ENCODE measurements at places on chromosomes 6 and 20. TPM values are rescaled to one million over a fixed set of nuclear protein-coding genes. Genes with fewer than 3 reads are reported as not detected.
A peak's percentile ranks its signal among the peaks of the same experiment; 100 is the strongest.

LY6G6D gene
- not detected for total RNA-seq

DNA sequence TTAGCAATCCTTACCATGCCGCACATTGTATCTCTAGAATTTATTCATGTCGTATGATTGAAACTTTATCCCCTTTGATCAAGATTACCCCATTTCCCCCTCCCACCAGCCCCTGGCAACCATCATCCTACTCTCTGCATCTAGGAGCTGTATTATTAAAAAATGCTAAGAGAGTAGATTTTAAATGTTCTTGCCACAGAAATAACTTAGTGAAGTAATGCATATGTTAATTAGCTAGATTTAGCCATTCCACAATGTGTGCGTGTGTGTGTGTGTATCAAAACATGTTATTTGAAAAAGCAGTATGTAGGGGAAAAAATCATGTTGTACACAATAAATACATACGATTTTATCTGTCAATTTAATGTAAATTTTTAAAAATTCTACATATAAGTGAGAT, 11.9 kb upstream of the SPINT3 start:
- no peaks in the 10 kb centered on the region for H3K4me1 ChIP-seq
- no peak for DNase-seq
- H3K36me3 ChIP-seq = no peaks in the 10 kb centered on the region
- H3K4me3 ChIP-seq = no peak overlapping the region
- no peak overlapping the region for H3K27ac ChIP-seq

- DNase-seq = no peak
- no peak overlapping the region for H3K27ac ChIP-seq
- no peak overlapping the region for H3K4me3 ChIP-seq
Measured at GRCh38 chr6:167858842-167859664, 32.3 kb downstream of the AFDN start.

DNA sequence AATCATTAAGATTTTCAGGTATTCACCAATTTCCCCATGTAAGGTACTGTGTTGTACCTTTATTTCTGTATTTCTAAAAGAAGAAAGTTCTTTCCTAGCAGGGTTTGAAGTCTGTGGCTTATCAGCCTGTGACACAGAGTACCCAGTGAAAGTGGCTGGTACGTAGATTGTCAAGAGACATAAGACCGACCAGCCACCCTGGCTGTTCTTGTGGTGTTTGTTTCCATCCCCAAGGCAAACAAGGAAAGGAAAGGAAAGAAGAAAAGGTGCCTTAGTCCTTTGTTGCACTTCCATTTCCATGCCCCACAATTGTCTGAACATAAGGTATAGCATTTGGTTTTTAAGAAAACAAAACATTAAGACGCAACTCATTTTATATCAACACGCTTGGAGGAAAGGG, 40.6 kb upstream of the SMIM28 start:
- H3K4me1 ChIP-seq = peaks cover 3% of the 10 kb centered on the region
- H3K27me3 ChIP-seq = no peaks in the 10 kb centered on the region
- no peak overlapping the region for H3K27ac ChIP-seq
- peaks cover 15% of the 10 kb centered on the region for H3K36me3 ChIP-seq
- H3K4me3 ChIP-seq = no peak overlapping the region
- no peak for DNase-seq

GRCh38 chr6:35668744-35669450, 19.8 kb downstream of the FKBP5 start:
- H3K27ac ChIP-seq = no peak overlapping the region

- no peaks in the 10 kb centered on the region for H3K4me1 ChIP-seq
- H3K36me3 ChIP-seq = no peaks in the 10 kb centered on the region
- H3K27ac ChIP-seq = no peak overlapping the region
Measured at GRCh38 chr6:34358389-34358905, 34.0 kb downstream of the NUDT3 start.

ZC3H12D gene
- total RNA-seq = 0.42 TPM

DNA sequence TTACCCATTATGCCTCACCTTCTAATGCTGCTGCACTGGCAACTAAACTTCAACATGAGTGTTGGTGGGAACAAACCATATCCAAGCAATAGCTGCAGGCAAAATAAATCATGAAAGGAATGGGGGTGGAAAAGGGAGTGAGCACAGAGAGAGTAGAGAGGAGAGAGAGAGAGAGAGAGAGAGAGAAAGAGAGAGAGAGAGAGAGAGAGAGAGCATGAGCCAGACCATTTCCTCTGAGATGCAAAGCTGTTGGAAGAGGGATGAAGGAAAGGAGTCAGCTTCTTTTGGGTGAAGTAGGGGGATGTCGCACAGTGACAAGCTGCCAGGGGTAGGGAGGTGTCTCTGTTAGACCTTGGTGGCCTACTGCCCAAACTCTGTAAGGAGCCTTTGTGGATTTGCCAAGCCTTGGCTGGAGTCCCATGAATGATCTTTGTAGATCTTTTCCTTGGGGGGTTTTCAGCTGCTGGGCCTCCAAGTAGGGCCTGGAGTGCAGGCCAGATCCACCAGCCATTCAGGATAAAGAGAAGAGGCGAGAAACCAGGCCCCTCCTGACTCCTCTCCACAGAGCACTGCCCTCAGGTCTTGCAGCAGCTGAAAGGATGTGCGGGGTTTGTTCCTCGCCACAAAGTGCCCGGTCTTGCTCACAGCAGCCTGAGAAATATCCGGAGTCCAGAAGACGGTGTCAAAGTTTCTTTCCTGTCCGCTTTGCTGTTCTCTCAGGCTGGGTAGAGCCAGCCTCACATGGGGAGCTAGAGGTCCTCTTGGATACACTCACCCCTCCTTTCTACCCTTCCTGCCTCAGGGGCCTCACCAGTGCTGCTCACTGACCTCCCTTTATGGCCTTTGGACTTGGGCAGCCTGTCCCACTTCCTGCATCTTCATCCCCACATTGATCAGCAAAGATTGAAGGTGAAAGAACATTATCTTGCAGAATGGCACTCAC, 17.8 kb downstream of the BTBD3 start:
- H3K27ac ChIP-seq = no peak overlapping the region
- no peak for DNase-seq
- H3K4me1 ChIP-seq = peaks cover 4% of the 10 kb centered on the region
- no peaks in the 10 kb centered on the region for H3K36me3 ChIP-seq
- H3K27me3 ChIP-seq = no peaks in the 10 kb centered on the region

TEAD3 gene
- 23.5 TPM for total RNA-seq

DNA sequence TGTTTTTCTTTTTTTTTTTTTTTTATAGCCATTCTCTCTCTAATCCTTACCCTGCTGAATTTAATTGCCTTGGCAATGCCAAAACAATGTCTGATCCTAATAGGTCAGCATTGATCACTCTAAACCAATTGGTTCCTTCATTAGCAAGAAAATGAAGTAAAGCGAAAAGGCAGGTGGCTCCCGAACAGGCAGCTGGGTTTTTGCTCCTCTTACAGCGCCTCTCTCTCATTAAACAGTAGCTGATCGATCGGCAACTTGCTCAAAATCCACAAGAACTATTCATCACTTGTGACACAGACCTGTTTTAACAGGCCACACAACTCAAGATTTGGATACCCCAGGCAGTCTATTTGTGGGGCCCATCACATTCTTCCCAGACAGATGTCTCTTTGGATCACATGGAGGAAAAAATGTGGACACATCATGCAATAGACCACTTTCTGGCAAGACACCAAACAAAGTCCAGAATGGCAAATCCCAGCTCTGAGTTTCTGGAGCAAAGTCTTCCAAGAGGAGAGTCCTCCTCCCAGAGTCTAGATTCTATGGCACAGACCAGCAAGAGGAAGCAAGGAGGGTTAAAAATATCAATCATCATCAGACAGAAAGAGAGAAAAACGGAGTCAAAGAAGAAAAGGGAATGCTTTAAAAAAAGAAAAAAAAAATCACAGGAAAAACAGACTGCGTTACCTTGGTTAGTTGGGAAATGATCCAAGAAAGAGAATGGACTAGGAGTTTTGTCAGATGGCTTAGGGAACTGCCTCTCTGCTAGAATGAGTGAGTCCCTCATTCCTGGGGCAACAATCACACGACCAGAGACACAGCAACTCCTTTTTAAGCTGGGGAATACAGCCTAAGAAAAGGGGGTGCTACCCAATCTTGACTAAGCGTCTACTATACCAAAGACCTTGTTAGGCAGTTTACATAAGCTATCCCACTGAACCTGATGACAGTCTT, 247.8 kb downstream of the BTBD9 start:
- H3K27me3 ChIP-seq = no peaks in the 10 kb centered on the region
- H3K36me3 ChIP-seq = no peaks in the 10 kb centered on the region
- no peak for DNase-seq
- H3K4me1 ChIP-seq = peaks cover 2% of the 10 kb centered on the region
- no peak overlapping the region for H3K27ac ChIP-seq

GRCh38 chr20:63693733-63694583, 2.5 kb upstream of the TNFRSF6B start:
- no peak overlapping the region for H3K27ac ChIP-seq
- DNase-seq = no peak
- no peaks in the 10 kb centered on the region for H3K27me3 ChIP-seq
- H3K4me1 ChIP-seq = no peaks in the 10 kb centered on the region
- H3K4me3 ChIP-seq = no peak overlapping the region
- H3K36me3 ChIP-seq = no peaks in the 10 kb centered on the region

SLC22A1 gene
- total RNA-seq = 1.1 TPM

- no peaks in the 10 kb centered on the region for H3K36me3 ChIP-seq
- H3K27ac ChIP-seq = no peak overlapping the region
- H3K4me3 ChIP-seq = no peak overlapping the region
- peaks cover 14% of the 10 kb centered on the region for H3K27me3 ChIP-seq
- H3K4me1 ChIP-seq = no peaks in the 10 kb centered on the region
Measured at GRCh38 chr20:24676978-24677370, 207.5 kb downstream of the SYNDIG1 start.

GRCh38 chr6:16402581-16402900, 164.2 kb downstream of the GMPR start:
- no peaks in the 10 kb centered on the region for H3K4me1 ChIP-seq
- no peaks in the 10 kb centered on the region for H3K27me3 ChIP-seq
- no peak overlapping the region for H3K4me3 ChIP-seq
- H3K36me3 ChIP-seq = no peaks in the 10 kb centered on the region
- no peak overlapping the region for H3K27ac ChIP-seq

- H3K4me3 ChIP-seq = no peak overlapping the region
- no peak overlapping the region for H3K27ac ChIP-seq
- peaks cover 8% of the 10 kb centered on the region for H3K4me1 ChIP-seq
- H3K27me3 ChIP-seq = no peaks in the 10 kb centered on the region
- no peaks in the 10 kb centered on the region for H3K36me3 ChIP-seq
Measured at GRCh38 chr6:84464471-84464870, 237.0 kb upstream of the CEP162 start.

DNA sequence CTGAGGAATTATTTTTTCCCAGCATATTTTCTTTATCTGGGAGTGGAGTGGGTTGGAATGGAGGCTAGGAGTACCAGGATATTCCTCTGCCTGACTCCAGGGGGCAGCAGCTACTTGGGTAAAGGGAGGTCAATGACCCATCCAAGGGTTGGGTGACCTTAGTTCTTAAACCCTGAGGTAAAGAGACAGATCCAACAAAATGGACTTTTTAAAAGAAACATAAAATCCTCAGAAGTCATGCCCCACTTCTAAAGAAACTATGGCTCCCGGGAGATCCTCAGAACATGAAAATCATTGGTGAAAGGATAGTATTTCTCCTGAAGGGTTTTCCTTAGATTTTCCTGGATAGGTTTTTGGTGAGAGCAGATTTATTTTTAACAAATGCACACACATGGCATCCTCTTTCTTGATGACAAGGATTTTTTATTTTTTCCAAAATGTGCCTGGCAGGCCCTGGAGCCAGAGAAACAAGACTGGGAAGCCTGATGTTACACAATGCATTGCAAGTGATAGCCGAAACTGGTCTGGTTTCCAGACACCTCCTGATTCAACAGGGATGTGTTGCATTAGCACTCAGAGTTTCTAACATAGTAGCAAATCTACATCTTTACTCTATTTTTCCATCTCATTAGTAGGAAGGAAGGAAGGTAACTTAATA, 240.9 kb upstream of the BTBD3 start:
- no peaks in the 10 kb centered on the region for H3K27me3 ChIP-seq
- no peak overlapping the region for H3K27ac ChIP-seq
- no peaks in the 10 kb centered on the region for H3K36me3 ChIP-seq
- peak; percentile 88 for DNase-seq
- peaks cover 4% of the 10 kb centered on the region for H3K4me1 ChIP-seq

DNA sequence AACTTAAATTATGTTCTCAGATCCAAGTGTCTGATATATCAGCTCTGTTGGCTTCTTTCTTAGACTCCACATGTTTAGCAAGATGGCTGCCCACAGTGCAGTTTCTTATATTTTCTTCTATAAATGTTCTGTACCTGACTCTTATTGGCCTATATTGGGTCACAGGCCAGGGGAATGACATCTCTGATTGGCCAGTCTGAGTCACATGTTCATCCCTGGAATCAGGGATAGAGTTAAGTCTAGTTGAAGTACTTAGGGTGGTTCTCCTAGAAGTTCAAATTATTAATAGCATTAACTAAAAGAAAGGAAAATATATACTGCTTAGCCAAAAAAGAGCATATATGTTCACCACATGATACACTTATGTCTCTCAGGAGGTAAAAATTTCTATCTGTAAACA, 105.3 kb upstream of the SLC22A16 start:
- H3K4me3 ChIP-seq = no peak overlapping the region
- H3K4me1 ChIP-seq = no peaks in the 10 kb centered on the region
- DNase-seq = no peak
- no peaks in the 10 kb centered on the region for H3K27me3 ChIP-seq
- no peak overlapping the region for H3K27ac ChIP-seq

DNA sequence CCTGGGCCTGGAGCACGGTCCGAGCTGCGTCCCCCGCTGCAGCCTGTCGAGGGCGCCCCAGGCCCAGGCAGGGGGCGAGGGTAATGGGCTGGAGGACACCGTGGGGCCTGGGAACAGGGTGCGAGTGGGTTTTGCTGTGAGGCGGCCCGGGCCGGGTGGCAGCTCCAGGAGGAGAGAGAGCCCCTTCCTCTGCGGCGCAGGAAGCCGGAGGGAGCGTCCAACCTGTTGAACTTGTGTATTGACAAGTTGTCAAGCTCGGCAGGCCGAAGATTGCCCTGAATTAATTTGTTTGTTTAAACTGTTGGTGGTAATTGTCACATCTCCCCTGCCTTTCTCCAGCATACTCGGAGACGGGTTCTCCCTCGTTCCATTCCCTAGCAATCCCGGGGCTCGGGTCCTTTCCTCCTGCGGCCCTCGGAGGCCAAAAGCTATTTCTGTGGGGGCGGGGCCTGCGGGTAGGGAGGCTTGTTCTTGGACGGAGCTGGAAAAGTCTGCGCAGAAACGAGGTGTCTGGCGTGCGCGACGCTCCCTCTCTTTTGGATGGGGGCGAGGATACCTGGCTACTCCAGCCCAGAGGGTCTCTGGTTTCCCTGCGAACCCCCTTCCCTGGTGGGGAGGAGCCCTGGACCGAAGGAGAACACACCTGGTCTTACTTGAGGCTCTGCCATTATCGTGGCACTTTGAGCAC, 9.9 kb downstream of the NR2E1 start:
- DNase-seq = peak; percentile 85
- peaks cover 100% of the 10 kb centered on the region for H3K27me3 ChIP-seq
- no peak overlapping the region for H3K27ac ChIP-seq
- H3K4me3 ChIP-seq = peak overlapping the region; percentile 75
- H3K4me1 ChIP-seq = peaks cover 3% of the 10 kb centered on the region

GRCh38 chr20:2820084-2820895, 4.1 kb downstream of the TMEM239 start:
- H3K4me3 ChIP-seq = no peak overlapping the region
- no peak overlapping the region for H3K27ac ChIP-seq
- H3K4me1 ChIP-seq = no peaks in the 10 kb centered on the region
- no peaks in the 10 kb centered on the region for H3K36me3 ChIP-seq

GRCh38 chr20:16007164-16007563, 566.1 kb downstream of the KIF16B start:
- H3K27ac ChIP-seq = no peak overlapping the region
- H3K36me3 ChIP-seq = no peaks in the 10 kb centered on the region
- H3K4me1 ChIP-seq = peaks cover 4% of the 10 kb centered on the region
- DNase-seq = no peak
- no peak overlapping the region for H3K4me3 ChIP-seq
- H3K27me3 ChIP-seq = no peaks in the 10 kb centered on the region

All from endodermal cell (in vitro differentiated cells).